ENCODE measurements at places on chromosomes 13 and 19. TPM values are rescaled to one million over a fixed set of nuclear protein-coding genes. Genes with fewer than 3 reads are reported as not detected.

TNFSF13B gene
- total RNA-seq: 0.31 TPM

CAMSAP3 gene
- 18.3 TPM for total RNA-seq

APC2 gene
- not detected for total RNA-seq

CRTC1 gene
- 3.6 TPM for total RNA-seq

CD33 gene
- 0.30 TPM for total RNA-seq

LGALS4 gene
- total RNA-seq: 0.62 TPM

APOC4 gene
- total RNA-seq: not detected

MEGF8 gene
- 11.1 TPM for total RNA-seq

IZUMO4 gene
- total RNA-seq: 3.2 TPM

SLITRK6 gene
- 5.8 TPM for total RNA-seq

IZUMO2 gene
- not detected for total RNA-seq

DACH1 gene
- total RNA-seq: 0.08 TPM

EFNA2 gene
- total RNA-seq: not detected

NPAS1 gene
- 0.18 TPM for total RNA-seq

C19orf85 gene
- not detected for total RNA-seq

MADCAM1 gene
- not detected for total RNA-seq

RFX1 gene
- 4.2 TPM for total RNA-seq

ZNF8 gene
- 4.6 TPM for total RNA-seq

CFD gene
- total RNA-seq: 52.2 TPM

CYSLTR2 gene
- 0.94 TPM for total RNA-seq

APOC1 gene
- total RNA-seq: 2.0 TPM

PNKP gene
- 33.3 TPM for total RNA-seq

SERTM1 gene
- total RNA-seq: not detected

SPRY2 gene
- 24.0 TPM for total RNA-seq

GPC5 gene
- not detected for total RNA-seq

NLRP5 gene
- not detected for total RNA-seq
